CD8-positive, alpha-beta T cell (primary cell): ENCODE measurements at places on chromosomes 3 and 15.

DNA sequence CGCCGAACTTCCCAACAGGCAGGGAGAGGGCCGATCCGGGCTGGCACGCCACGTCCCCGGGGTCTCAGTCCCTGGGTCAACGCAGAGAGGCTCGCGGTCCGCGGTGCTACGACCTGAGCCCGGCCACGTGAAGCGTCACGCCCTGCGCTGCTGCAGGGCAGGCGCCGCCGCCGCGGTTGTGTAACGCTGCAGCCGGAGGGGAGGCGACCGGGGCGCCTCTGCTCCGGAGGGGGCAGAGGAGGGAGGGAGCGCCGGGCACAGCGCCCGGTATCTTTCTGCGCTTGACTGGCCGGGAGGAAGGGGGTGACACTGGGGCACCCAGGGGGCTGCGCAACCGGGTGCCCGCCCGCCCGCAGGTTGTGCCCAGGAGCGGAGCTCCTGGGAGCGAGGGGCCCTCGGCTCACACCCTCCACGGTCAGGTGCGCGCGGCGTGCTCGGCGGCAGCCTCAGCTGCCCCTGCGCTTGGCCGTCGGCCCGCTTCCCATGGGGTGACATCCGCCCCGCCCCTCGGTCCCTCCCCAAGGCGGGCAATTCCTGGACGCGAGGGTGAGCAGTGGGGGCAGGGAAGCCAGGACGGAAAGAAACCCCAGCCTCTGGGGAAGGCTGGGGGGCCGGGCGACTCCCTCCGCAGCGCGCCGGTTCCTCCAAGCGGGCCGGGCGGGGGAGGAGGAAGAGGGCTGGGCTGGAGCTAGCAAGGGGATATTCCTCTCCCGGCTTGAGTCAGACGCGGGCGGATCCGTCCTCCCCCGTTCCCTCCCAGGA is 852 bp upstream of the BHLHE40 start:
- peak; percentile 78 for DNase-seq

DNA sequence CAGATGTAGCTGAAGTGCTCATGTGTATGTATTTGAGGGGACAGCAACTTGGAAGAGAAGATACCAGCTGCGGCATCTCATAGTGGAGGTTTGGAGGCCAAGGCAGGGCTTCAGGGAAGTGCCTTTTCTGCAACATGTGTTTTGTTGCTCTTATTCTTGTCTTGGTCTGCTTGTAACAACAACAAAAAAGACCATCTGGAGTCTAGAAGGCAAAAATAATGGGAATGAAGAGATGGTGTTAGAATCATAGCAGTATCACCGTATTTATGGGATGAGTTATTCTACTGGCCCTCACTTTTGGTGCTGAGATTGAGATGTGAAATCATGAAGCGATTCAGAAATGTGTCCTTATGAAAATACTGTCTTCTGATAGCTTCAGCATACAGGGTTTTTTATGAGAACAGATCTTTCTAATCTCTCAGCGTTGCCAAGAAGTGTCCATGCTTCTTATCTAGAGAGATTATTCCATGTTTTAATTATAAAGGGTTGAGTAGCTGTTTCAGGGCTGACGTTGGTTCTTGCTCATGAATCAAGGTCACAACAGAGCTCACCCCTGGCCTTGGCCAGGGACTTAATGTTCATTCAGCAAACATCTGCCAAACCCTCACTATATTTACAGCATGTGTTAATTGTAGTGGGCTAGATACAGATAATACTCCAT is 58.0 kb downstream of the ITPR1 start:
- no peak for DNase-seq

DNA sequence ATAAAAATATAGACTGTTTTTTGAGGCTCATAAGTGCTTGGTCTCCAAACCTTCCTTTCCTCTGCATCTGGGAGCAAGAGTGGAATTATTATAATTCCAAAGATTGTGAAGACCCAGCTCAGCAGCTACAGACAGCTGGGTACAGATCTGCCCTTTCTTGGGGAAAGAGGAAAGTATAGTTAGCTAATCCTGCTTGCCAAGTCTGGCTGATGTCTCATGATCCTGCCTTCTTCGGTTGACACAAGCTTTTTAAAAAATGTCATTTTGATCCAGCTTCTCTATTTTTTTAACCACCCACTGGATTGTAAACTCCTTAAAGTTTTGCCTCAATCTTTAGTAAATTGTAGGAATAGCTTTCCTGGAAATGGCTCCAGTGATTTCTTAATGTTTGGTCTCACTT is 181.1 kb downstream of the LRTM1 start:
- DNase-seq = no peak

GRCh38 chr15:85623315-85624049 is 171.2 kb downstream of the KLHL25 start:
- DNase-seq = no peak

- no peak for DNase-seq
These were observed 45.0 kb downstream of the PDHB start for GRCh38 chr3:58388550-58389091.

GRCh38 chr3:105422645-105423044 is 55.9 kb downstream of the ALCAM start:
- DNase-seq = no peak

GRCh38 chr15:89976246-89976600 is 24.9 kb upstream of the ZNF710 start:
- DNase-seq = no peak

DNA sequence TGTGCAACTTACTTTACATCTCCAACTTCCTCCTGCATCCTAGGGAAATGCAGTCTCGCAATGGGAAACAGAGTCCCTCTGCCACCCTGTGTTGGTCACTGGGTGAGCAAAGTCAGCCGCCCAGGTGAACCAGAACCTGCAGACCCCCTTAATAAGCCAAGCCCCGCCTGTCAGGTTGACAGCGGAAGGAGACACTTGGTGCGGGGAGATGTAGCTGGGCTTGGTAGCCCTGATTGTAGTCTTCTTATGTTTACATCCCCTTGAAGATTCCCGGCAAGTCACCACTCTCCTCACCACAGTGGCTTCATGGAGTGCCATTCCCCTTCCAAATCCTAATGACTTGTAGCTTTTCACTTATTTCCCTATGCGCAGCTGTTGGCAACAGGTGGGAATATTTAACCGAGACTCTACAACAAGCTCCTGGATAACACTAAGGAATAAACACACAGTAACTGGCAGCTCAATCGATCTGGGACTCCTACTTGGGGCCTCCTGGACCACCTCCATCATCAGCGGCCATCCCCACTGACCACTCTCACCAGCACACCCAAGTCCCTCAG is 17.7 kb upstream of the CLSTN2 start:
- DNase-seq = no peak

DNA sequence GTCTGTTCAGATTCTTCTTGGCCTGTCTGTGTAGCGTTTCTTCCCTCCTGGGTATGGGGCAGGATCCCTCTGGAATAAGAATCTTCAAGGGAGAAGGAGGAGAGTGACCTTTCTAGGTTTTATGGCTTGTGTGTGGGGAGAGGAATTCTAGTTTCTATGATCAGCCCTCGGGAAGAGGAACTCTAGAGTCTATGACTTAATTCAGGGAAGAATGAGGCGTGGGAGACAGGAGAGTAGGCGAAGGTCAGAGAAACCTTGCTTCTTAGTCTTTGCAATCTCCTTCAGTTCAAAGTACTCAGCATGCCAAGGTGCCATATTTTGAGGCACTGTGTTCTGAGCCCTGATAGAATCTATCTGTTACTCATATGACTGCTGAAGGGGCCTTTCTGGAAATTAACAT is 99.2 kb upstream of the C3orf80 start:
- no peak for DNase-seq

- DNase-seq = no peak
These were observed 84.0 kb downstream of the DUT start for GRCh38 chr15:48415036-48415886.

DNA sequence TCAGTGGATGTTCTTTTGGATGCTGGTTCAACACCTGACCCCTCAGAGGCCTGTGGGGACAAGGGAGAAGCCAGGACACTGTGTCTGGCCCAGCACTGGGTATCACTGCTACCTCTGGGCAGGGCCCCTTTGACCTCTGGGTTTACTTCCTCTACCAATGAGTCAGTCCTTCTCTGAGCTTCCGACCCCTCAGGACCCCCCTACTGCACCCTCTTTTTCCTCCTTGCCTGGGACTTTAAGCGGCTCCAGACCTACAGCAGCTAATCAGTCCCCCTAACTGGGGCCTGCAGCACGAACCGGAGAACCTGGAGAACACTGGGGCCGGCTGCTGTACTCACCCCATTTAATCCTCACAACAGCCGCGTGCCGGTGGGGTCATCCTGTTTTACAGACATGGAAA is 3.8 kb downstream of the CHST14 start:
- DNase-seq = no peak

GRCh38 chr15:87660251-87661129 is 596.0 kb downstream of the NTRK3 start:
- DNase-seq = no peak

- no peak for DNase-seq
These were observed 13.4 kb downstream of the MAPKAPK3 start for GRCh38 chr3:50630394-50630793.

GRCh38 chr3:138051947-138052802 is 42.2 kb downstream of the CLDN18 start:
- DNase-seq = no peak

GRCh38 chr3:17808994-17809393 is 66.6 kb upstream of the TBC1D5 start:
- no peak for DNase-seq

- DNase-seq = no peak
These were observed 26.5 kb downstream of the MEF2A start for GRCh38 chr15:99592145-99592791.

GRCh38 chr3:2948882-2949281 is 161.3 kb downstream of the IL5RA start:
- DNase-seq = no peak

- no peak for DNase-seq
These were observed 41.3 kb downstream of the COL6A5 start for GRCh38 chr3:130386604-130387263.

GRCh38 chr3:53375019-53375418 is 27.7 kb upstream of the DCP1A start:
- DNase-seq = peak; percentile 53

DNA sequence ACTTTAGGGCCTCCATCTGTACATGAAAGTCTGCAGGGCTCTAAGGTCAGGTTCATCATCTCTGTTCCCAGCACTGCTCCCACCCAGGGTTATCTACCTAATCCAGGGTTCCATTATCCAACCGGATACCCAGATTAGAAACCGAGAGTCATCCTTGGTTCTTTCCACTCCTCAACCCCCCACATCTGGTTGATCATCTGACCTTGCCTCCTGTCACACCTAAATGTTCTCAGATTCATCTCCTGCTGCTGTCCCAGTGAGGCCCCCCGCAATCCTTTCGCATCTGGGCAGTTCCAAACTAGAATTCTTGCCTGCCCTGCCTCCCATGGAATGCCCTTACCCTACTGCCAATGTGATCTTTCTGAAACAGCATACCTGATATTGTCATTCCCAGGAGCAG is 136.5 kb downstream of the PDE8A start:
- no peak for DNase-seq

GRCh38 chr3:33035596-33035995 is 61.4 kb downstream of the GLB1 start:
- DNase-seq = no peak
